Renal cortex interstitium (tissue), 15 donors: ENCODE measurements at places on chromosomes 4 and X. TPM values are rescaled to one million over a fixed set of nuclear protein-coding genes. Genes with fewer than 3 reads are reported as not detected.

The SCML2 gene
- 9.7 TPM for polyA plus RNA-seq

The TRAM1L1 gene
- polyA plus RNA-seq = 15.1 TPM

The CENPU gene
- 39.1 TPM for polyA plus RNA-seq

The GCNA gene
- polyA plus RNA-seq = 2.3 TPM

- no peak for DNase-seq
Observed at GRCh38 chr4:109672169-109672930, 30.9 kb downstream of the CASP6 start.

DNA sequence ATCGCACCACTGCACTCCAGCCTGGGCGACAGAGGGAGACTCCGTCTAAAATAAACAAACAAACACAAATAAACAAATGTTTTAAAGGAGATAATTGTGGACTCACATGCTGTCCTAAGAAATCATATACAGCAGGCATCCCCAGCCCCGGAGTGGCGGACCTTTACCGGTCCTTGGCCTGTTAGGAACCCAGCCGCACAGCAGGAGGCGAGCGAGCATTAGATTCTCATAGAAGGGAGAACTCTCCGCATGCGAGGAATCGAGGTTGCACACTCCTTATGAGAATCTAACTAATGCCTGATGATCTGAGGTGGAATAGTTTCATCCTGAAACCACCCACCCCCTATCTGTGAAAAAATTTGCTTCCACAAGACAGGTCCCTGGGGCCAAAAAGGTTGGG lies 39.0 kb downstream of the EIF2S3 start:
- no peak for DNase-seq

DNA sequence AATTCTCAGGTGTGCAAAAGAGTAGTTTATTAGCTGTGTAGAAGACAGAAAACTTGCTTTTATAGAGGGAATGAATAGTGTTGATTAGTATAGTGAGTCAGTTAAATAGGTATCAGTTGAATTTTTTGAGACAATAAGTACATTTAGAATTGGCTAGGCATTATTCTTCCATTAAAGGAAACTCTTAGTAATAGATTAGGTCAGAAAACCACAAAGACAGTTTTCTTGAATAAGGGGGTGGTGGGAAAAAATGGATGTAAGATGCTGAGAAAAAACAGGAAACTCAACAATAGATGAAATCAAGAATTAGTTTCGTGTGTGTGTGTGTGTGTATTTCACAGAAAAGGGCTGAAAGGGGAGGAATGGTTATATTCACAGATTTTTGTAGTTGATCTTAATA lies 16.8 kb downstream of the CD38 start:
- DNase-seq = no peak
